ENCODE measurements at places on chromosomes 4 and X. TPM values are rescaled to one million over a fixed set of nuclear protein-coding genes. Genes with fewer than 3 reads are reported as not detected.
A peak's percentile ranks its signal among the peaks of the same experiment; 100 is the strongest.

DNA sequence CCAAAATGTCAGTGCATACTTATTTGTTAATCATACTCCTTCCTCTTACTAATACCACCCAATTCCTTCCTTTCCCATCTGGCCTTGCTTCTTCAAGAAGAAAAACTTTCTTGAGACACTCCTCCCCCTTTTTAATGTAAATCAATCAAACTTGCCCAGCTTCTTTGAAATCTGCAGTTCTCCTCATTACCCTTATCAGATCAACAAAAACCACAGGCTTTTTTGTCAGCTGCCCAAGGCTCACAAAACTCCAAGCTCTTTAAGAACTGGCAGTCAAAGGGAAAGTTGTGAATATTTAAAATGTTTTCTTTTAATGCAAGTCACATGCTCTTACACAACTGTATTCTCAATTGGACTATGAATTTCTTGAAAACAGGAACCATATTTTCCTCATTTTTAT lies 11.3 kb upstream of the MYOZ2 start:
- no peak for DNase-seq

GRCh38 chr4:147860960-147861359 lies 129.1 kb downstream of the ARHGAP10 start:
- DNase-seq, result peak; percentile 80

FAM47E gene
- 1.4 TPM for total RNA-seq

- no peak for DNase-seq
Measured at GRCh38 chrX:10750581-10750980, 130.2 kb upstream of the MID1 start.

- DNase-seq, result peak; percentile 85
Measured at GRCh38 chr4:76306882-76307659, 538 bp downstream of the STBD1 start.

DNA sequence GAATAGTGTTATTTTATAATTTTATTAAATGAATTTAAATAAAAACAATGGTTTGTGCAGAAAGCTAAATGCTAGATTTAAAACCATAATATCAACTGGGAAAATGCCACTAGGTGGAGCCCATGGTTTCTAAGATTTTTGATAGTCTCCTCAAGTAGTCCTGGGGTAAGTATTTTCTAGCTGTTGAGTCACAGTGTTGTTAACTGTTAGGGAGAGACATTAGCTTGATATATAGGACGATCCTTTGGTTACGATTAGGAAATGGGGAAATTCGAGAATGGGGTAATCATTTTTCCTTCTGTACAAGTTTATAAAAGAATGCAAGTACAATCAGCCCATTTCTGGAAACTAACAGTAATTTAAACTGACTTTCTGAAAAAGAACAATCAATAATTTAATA lies 378.4 kb downstream of the ANKRD50 start:
- DNase-seq, result no peak

DNA sequence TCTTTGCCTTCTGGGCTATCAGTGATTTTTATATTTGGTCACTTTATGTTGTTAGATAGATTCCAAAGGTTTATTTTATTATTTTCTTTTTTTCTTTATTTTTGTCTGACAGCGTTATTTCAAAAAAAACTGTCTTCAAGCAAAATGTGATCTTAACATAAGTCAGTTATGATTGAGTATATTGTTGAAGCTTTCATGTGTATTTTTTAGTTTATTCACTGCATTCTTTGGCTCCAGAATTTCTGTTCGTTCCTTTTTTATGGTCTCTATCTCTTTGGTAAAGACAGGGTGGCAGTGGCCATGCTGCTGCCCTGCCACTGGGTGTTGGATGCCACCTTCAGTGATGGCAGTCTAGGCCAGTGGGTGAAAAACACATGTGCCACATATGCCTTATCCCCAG lies at the start of gene MAGEC3:
TSS of gene MAGEC3 (plus strand) at position 301 of the 400 bp plus-strand sequence. CDS start at position 301, 0 bp downstream.
- no peak for DNase-seq

- no peak for DNase-seq
Measured at GRCh38 chr4:7635445-7636239, 200.9 kb upstream of the PSAPL1 start.

FRG2 gene
- not detected for total RNA-seq

DNA sequence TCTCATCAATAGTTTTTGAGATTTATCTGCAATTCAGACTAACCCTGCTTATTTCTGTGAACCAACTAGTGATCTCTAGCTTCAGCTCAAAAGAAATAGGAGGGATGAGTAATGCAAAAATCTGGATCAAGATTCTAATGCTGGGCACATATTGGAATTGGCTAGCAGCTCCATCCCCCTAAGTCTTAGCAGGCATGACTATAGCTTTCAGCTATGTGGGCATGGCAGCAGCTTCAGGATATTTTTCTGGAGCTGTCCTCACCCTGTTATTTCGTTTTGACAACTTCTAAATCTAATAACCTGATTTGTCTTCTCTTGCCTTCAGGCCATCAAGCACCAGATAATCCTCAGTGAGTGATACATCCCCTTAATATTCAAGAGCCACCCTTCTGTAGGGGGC lies 50.8 kb upstream of the GNPDA2 start:
- DNase-seq, result no peak

GRCh38 chr4:43277003-43277402 lies 384.5 kb downstream of the GRXCR1 start:
- DNase-seq, result no peak

FGD1 gene
- total RNA-seq, result 7.6 TPM

TMEM187 gene
- total RNA-seq, result 9.3 TPM

NUDT10 gene
- total RNA-seq, result 2.1 TPM

- no peak for DNase-seq
Measured at GRCh38 chr4:141702472-141703182, 66.2 kb downstream of the IL15 start.

VCX2 gene
- total RNA-seq, result not detected

DNA sequence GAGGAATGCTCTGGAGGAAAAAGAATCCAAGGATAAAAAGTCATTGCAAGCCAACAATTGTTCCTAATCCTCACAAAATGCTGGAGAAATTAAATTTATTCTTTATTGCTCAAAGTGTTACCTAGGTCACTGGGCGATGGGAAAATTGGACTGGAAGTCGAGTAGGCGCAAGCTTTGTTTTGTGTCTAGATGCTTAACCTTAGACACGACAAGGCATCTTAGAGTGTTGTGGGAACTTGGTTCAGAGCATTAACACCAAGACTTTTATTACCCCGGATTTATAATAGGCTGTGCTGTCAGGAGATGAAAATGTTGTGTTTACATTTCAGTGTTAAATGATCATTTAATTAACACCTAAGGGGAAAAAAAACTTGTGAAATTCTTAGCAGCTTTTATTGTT lies 25.1 kb downstream of the SLIT2 start:
- no peak for DNase-seq

DNA sequence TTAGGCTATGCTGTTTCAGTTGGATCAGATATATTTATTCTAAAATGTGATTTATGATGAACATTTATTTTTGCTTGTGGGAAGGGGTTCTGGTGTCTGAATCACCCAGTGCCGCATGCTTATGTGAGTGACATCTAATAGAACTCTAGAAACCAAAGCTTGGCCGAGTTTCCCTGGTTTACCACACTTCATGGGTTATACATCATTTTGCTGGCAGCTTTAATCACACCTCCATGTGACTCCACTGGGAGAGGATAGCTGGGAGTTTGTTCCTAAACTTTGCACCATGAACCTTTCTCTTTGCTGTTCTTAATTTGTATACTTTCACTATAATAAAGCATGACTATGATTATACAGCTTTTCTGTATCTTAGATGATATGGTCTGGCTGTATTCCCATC lies 382.9 kb downstream of the INPP4B start:
- no peak for DNase-seq

GRCh38 chrX:101744085-101744484 lies 84.4 kb upstream of the ARMCX2 start:
- no peak for DNase-seq

DNA sequence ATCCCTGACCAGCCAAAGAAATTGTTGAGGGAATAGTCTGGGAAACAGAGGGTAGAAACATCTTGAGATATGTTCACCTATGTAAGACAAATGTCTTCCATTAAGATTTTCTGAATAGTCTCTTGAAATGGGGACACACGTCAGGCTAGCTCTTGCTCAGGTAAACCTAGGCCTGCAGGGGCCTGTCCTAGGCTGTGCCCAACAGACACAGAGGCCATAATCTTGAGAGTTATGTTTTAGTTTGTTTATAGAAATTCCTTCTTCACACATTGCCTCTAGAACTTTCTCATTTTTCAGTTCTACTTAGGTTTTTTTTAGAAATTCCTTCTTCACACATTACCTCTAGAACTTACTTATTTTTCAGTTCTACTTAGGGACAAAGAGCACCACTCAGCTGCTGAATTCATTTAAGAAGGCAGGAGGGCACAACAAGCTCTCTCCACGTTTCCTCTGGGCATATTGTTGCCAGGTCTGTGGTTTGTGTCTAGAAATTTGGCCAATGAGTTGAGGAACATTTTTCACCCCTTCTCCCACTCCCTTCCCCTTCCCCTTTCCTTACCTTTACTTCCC lies 94.9 kb downstream of the ARHGAP24 start:
- no peak for DNase-seq

- DNase-seq, result no peak
Measured at GRCh38 chr4:43374216-43374751, 481.8 kb downstream of the GRXCR1 start.

DNA sequence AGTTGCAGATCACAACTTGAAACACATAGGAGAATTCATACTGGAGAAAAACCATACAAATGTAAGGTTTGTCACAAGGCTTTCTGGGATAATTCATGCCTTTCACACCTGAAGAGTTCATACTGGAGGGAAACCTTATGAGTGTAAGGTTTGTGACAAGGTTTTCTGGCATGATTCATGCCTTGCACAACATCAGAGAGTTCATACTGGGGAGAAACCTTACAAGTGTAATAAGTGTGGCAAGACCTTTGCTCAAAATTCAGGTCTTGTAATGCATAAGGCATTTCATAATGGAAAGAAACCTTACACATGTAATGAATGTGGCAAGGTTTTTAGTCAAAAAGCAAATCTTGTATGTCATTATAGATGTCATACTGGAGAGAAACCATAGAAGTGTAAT lies 58.8 kb upstream of the ENPEP start:
- DNase-seq, result no peak

All from posterior vena cava (tissue), 2 donors.